ENCODE measurements at places on chromosomes 2 and 18. TPM values are rescaled to one million over a fixed set of nuclear protein-coding genes. Genes with fewer than 3 reads are reported as not detected.

The GAL3ST2 gene
- total RNA-seq, result 0.50 TPM

DNA sequence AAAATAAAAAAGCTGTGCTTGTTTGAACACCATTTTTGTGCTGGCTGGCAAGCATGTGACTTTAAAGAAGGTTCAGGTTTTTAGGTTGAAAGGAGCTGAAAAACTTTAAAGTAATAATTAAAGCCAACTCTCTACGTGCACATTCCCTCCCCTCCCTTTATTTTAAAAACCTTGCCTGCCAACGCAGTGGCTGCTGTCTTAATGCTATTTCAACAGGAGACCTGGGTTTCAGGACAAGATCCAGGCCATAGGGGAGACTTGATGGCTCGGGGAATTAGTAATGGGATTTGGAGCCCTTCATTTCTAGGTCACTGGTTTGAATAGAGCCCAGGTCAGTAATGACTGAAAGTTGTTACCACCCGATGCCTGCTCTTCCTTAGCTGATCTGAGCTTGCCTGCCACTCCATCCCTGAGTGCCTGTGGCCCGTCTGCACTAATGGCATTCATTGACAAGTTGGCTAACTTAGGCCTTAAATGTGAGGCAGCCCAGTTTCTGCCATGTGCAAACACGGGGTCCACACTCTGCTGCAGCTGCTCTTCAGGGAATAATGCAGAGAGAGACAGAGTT, 1233.2 kb upstream of the ZEB2 start:
- DNase-seq, result no peak

DNA sequence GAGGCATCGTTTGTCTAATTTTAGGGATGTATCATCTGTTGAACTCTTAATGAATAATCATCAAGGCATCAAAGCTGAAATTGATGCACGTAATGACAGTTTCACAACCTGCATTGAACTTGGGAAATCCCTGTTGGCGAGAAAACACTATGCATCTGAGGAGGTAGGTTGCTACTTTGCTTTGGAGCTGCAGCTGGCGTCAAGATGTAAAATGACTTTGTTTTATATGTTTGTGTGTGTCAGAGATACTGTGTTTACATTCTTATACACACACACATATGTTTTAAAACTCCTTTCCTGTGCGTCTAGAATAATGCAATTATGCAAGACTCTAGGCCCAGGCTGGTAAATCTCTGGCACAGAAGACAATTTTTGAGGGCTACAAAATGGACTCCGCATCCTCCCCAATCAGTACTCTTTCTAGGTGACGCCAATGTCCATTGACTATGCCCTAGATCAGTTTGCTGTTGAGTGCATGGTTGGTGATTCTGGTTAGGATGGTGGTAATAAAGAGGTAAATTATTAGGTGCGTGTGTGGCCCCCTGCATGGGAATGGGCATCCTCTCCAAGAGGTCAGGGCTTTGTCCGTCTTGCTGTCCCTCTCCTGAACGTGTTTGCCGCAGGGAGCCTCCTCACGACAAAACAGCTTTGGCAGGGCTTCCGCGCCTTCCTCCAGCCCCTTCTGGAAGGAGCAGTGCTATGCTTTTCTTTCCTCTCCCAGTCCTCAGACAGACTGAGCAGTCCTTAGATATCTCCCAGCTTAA, 68.2 kb upstream of the EML6 start:
- DNase-seq, result no peak

The UGT1A10 gene
- not detected for total RNA-seq

The ASPRV1 gene
- 5.2 TPM for total RNA-seq

- DNase-seq, result no peak
Measured at GRCh38 chr2:157160111-157160510, 97.4 kb upstream of the GALNT5 start.

GRCh38 chr2:211939177-211939576, 599.4 kb downstream of the ERBB4 start:
- DNase-seq, result no peak

DNA sequence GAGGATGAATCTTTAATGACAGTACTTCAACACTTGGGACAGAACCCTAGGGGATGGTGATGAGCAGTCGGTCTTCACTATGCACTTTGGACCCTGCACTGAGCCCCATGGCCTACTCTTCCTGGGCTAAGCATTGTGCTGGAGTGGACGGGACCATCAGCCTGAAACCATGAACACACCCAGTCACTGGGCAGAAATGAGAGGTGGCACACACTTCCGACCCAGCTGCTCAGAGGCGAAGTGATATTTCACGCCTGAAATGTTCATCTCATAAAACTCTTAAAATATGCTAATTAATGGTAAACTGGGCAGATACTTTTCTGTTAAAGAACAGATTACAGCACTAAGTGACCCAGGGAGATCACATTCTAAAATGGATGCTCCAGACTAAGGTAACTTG, 150.3 kb upstream of the NDUFV2 start:
- no peak for DNase-seq

DNA sequence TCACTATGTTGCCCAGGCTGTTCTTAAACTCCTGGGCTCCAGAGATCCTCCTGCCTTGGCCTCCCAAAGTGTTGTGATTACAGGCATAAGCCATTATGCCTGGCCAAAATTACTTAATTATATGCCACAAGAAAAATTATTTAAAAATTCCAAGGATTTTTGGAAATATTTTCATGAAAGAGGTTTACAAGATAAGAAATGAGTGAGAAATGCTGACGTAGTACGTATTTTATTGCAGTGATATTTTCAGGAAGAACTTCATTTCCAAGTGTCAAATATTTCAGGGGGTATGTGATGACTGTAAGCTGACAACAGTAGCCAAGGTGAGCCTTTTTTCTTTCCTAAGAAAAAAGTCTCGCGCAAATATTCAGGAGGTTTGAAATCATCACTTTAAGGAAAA, 20.8 kb downstream of the NIF3L1 start:
- DNase-seq, result no peak

- no peak for DNase-seq
Measured at GRCh38 chr2:10765461-10765860, 44.0 kb downstream of the ATP6V1C2 start.

DNA sequence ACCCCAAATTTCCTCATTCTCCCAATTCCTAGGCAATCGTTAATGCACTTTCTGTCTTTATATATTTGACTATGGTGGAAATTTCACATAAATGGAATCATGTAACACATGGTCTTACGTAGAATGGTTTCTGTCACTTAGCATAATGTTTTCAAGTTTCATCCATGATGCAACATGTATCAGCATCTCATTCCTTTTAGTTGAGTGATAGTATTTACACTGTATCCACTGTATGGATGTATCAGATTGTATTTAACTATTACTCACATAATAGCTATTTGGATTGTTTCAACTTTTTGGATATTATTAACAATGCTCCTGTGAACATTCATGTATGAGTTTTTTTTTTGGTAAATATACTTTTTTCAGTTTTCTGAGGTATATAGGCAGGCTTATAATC, 982.3 kb upstream of the DDX18 start:
- DNase-seq, result no peak

- DNase-seq, result no peak
Measured at GRCh38 chr2:145184741-145185651, 665.1 kb upstream of the ZEB2 start.

Measured in omental fat pad (tissue), 4 donors.